ENCODE measurements at places on chromosomes 3 and 15.

- no peak for DNase-seq
Measured at GRCh38 chr3:112894258-112894657, 47.6 kb upstream of the CD200R1L start.

DNA sequence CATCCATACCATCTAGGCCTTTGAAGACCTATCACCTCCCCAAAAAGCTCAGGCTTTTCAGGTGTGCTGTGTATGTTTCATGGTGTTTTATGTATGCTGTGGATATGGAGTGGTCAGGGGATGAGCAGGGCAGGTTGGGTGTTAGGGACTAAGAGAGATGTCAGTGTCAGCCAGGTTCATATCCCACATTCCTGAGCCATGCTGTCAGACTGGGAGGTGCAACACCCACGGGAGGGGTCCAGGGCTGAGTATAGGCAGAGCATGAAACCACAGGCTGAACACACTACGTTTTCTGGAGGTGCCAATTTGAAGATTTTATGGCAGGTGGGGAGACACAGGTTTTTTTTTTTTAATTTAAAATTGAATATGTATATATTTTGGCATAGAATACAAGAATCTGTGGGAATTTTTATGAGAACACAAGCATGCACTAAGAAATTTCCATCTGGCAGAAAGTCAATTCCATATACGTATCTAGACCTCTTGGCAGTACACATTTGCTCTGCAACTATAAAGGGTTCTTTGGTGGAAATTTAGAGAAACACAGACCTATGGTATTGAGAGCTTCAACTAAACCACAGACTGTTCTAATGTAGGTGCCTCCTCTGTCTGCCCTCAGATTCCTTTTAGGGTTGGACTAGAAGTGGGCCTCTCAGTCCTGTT, 101.9 kb upstream of the RNU6-1 start:
- DNase-seq, result no peak

DNA sequence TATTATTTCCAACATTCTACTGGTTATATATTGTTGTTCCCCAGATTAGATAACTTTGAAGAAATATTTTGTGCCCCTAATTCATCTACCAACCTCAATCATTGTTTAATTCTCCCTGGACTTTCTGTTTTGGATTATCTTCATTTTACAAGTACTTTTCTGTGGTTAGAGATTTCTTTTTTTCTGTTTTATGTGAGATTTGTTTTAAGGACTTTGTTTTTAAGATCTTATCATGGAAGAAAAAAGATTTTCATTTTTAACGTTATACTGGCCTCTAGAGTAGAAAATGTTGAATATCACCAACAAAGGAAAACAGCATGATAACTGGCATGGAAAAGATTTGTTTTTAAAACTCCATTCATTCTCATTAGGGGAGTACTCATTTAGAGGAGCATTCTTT, 210.9 kb upstream of the KCNMB2 start:
- no peak for DNase-seq

DNA sequence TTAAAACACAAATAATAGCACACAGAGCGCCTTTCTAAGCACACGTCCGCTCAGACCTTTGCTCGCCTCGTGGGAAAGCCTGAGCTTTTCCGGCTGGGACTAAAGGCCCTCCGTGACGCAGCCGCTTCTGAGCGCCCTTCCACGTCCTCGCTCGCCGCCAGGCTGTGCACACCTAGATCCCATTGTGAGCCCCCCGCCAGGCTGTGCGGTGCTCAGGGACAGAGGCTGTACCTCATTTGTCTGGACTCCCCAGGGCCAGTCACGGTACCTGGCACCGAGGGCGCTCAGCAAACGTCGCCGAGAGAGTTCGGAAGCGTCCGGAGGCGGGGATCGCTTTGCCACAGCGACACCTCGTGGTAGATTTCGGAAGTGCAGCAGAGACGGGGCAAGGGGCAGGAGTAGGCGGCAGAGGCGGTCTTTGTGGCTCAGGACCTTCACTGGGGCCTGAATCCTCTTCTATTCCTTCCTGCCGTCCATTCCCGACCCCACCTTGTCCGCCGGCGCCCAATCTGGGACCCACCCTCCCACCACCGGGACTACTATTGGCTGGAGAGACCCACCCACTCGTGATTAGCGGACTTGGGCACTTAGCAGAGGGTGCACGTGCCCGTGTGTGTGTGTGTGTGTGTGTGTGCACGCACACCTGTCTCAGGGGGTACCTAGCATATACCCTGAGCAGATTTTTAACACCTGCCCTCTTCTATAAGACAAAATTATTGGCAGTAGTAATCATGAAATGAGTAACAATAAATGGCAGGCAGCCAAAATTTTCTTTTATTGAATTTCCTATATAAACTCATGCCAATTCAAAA, 65.6 kb downstream of the RHCG start:
- peak; percentile 95 for DNase-seq

GRCh38 chr3:194458131-194458530, 28.7 kb downstream of the ATP13A3 start:
- DNase-seq, result no peak

GRCh38 chr3:42486814-42487565, 15.5 kb upstream of the VIPR1 start:
- no peak for DNase-seq

- DNase-seq, result no peak
Measured at GRCh38 chr3:116302087-116302747, 143.1 kb downstream of the LSAMP start.

All from stimulated activated CD4-positive, alpha-beta T cell treated with anti-CD3 and anti-CD28 coated beads, Interleukin-4, amount 100 ng/mL, for 4 hours (primary cell).